HT-29 (cell line): ENCODE measurements at places on chromosomes 3 and 15.
A peak's percentile ranks its signal among the peaks of the same experiment; 100 is the strongest.

- no peak for DNase-seq
Observed at GRCh38 chr3:151226088-151226563, 23.1 kb upstream of the GPR171 start.

DNA sequence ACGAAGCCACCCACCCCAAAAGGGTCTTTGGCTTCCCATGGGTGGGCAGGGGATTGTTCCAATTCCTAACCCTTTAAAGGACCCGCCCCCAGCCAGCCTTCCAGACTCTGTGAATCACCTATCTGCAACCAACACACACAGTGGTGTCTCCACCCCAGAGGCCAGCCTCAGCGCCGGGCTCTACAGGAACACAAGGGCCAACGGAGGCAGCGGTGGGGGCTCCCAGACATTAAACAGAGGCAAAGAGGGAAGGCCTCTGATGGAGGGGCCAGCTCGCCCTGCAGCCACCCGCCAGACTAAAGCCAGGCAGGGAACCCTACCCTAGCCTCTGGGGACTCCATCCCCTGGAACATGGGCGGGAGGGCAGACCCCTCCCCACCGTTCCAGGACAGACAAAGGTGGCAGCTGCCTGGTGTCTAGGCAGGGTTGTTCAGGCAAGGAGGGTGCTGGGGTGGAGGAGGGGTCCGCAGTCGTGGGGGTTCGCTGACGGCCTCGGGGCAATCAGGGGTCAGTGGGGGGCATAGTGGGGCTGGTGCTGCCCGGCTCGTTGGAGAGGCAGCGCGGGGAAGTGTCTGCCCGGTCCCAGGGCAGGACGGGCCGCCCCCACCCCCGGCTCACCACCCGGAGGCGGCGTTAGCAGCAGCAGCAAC, 448 bp downstream of the SHISA5 start:
- DNase-seq: no peak

DNA sequence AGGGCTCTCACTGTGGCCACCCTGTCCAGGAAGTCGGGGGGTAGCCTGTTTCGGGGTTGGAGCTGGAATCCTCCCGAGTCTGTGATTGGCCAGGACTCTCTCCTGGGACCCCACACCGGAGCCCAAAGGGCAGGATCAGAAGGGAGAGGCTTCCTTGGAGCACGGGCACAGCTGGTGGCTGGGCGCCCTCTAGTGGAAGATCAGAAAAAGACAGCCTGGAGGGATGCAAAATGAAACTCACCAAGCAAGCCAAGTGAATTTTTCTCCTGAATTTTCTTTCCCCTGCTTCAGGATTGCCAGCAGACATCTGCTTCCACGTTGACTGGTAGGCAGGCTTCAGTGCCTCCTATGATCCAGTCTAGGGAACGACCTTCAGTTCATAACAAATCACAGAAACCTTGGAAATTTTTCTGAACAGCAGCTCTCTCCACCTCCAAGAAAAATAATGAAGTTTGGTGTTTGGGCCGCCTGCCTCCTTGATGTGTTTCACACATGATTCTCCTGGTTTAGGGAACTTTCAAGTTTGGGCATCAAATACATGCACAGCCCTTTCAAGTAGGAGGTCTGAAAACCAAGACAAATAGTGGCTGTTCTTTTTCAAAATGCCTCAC, 224.6 kb downstream of the VPS13C start:
- DNase-seq: peak; percentile 72

GRCh38 chr3:41129731-41130130, 69.6 kb upstream of the CTNNB1 start:
- no peak for DNase-seq

DNA sequence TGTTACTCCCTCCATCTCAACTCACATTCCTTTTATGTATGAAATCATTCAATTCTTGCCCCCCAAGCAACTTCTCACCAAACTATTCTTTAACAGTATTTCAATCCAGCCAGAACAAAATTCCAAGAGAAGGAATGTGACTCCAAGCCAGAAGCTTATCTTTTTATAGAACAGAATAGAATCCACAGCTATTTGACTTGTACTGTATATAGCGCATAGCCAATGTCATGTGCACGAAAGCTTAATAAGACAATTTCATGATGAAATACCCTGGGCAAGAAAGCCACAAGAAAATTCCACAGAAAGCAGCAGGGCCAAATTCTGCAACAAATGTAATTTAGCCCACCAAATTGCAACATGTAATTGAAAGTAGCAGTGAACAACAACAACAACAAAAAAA, 127.6 kb upstream of the UBE2E2 start:
- DNase-seq: no peak

- DNase-seq: no peak
Observed at GRCh38 chr3:13053420-13053819, 19.8 kb downstream of the IQSEC1 start.

DNA sequence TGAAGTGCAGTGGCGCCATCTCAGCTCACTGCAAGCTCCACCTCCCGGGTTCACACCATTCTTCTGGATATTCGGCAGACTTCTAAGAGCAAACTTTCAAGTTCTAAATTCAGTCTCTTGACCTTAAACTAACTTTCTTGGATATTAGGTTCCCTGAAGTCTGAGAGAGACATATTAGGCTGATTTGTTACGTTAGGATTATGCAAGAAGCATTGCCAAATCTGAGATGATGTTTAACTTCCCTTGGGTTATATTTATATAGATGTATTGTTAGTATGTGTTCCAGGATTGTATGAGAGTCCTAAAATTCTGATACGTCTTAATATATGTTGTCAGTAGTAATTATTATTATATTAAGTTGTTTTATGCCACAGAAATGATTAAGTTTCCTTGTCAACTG, 80.1 kb downstream of the SLC6A1 start:
- no peak for DNase-seq

GRCh38 chr15:55737373-55737772, 5.6 kb downstream of the PRTG start:
- DNase-seq: no peak

- no peak for DNase-seq
Observed at GRCh38 chr3:66439666-66440344, 61.0 kb downstream of the LRIG1 start.

DNA sequence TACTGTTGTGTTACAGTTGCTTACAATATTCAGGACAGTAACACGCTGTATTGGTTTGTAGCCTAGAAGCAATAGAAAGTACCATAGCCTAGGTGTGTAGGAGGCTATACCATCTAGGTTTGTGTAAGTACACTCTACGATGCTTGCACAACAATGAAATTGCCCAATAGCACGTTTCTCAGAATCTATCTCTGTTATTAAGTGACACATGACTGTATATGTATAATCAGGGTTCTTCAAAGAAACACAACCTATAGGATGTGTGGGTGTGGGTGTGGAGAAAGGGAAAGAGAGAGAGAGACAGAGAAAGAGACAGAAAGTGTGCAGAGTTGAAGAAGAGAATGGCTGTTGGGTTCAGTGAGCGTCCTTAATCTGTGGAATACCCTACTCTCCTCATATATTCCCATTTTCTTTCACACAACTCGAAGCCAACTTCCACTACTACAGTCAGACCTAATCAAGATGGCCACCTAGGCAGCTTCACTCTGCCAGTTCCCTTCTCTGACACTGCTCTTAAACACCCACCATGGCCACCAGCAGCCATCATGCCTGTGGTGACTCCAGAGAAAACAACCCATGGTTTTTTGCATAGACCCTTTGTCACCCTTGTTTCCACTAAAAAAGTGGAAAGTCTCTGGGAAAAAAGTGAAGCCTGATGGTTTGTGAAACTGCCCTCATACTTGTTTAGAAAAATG, 5.8 kb upstream of the PPP4R2 start:
- DNase-seq: no peak

DNA sequence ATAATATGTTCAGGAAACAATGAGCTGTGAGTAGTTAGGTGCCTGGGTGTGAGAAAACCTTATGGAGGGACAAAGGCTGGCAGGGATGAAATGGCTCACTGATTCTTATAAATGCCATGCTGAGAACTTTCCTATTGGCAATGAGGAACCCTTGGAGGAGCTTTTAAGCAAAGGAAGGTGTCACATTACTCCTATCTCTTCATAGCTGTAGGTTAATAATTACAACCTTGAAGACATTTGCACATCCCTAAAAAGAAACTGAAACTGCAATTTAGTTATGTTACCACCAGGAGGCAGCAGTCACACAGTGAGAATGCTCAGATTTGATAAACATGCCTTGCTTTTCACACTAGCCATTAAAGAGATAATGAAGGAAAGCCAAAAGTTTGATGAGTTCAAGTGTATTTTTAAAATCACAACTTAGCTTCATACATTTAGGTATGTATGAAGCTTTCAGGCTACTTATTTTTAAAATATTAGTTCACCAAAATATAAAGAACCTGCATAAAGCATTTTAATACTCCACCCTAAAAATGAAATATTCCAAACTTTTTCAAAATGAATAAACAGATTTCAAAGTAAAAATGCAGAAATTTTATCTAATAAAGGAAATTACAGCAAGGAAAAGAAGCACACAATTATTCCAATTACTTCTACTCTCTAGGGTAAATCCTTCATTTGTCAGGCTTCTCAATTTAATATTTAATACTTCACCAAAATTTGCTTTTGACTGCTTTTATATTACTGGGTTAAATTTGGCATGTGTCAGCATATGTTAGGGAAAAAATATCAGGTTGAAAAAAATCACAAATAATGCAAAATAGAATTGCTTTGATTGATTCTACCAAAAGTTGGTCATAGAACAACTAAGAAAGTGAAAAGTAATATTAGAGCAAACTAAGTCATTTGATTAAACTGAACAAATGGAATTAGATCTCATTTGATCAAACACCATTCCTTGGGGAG, 136.9 kb upstream of the SLC2A2 start:
- peak; percentile 64 for DNase-seq

DNA sequence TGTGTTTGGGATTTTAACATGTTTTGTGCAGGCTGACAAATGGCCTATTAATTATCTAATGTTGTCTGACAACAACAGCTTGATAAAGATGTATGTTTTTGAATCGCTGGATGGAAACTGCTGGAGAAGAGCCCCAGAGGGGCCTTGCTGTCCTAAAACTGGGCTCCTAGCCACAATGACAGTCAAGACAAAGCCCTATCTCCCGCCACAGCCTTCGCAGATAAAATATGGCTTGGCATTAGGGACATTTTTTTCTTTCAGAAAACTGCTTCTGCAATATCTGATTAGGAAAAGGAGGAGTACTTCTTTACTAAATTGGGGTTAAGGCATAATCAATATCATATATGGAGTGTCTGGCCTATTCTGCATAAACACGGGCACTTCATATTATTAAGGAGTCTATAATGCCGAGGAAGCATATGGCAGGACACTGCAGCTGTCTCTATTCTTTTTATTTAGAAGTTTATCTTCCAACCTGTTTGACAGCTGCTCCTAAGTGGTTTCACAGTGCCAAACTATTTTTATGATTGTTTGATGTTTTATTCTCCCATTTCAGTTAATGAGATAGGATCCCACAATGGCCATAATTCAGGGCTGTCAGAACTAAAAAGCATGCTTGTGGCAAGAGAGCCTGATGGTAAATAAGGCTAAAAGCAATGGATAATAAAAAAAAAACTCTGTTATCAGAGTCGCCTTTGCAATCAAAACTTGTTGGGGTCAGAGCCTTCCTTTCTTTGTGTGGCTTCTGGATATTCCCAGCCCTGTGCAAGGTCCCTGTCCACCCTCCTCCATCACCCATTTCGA, 210.1 kb downstream of the MECOM start:
- peak; percentile 48 for DNase-seq

DNA sequence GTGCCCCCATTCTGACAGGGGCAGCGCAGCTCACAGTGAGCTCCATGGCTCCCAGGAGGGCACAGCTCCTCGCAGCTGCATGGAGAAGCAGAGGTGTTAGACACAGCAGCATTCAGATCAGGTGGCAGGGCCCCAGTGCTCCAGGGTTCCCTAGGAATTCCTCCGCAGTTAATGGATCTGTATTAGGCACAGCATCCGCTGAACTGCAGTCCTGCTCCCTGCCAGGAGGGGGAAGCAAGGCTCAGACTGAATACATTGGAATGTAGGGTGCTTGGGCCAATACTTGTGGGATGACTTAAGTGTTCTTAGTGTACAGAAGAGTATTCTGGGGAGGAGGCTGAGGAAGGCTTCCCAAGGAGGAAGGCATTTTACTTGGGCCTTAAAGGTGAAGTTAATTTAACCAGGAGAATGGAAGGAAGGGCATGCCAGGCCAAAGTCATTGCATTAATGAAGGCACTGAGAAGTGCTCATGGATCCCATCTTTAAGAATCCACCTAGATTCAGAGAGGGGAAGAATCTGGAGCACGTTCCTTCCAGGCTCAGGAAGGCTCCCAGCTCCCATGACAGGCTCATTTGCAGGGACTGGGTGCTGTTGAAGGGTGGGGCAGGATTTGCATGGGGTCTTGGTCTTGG, 111.6 kb downstream of the RAB11A start:
- peak; percentile 91 for DNase-seq

DNA sequence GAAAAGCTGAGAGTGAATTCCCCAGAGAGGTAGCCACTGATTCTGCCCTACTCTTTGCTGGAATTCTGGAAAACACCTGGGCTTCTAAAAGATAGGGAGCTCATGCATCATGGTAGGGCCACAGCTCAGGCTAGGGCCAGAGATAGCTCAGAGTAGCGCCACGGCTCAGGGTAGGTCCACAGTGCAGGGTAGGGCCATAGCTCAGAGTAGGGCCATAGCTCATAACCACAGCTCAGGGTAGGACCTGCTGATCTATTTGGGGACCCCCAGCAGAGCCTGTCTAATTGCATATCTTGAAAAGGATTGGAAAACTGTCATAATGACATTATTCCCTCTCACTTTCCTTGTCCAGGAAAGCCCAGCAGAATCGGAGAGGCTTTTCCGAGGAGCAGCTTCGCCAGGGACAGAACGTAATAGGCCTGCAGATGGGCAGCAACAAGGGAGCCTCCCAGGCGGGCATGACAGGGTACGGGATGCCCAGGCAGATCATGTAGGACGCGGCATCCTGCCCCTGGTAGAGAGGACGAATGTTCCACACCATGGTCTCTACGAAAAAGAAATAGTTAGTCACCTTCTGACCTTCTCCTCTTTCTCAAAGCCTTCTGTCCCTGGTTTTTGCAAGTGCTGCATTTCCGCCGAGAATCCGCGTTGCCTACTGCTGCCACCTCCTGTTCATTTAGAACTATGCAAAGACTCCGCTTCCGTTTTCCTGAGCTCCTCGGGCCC, 14.5 kb downstream of the TAGLN3 start:
- DNase-seq: peak; percentile 88

DNA sequence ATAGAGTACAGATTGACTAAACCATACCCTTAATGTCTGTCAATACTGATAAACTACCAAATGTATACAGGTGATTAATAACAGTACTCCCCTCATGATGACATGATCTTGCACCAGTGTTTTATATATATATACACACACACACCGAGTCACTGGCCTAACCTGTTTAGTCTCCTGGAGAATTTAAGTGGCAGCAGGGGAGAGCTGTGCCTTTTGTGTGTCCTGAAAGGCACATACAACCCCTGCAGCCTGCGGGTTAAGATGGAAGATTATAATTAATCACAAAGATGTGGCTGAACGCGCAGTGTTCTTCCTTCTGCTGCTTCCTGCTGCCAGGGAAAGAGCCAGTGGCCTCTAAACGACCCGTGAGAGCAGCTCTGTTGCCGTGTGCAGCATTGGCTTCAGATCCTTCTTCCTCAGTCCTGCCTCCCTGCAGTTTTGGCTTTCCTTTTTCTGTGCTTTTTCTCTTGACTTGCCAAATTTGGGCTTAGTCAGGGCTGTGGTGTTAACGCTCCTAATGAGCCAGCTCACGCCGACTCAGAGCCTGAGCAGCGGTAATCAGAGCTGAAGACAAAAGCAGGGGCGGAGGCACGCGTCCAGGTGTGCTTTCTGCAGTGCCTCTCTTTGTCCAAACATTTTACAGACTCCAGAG, 42.5 kb upstream of the UBE3A start:
- no peak for DNase-seq

GRCh38 chr15:85518979-85519761, 138.8 kb downstream of the AKAP13 start:
- DNase-seq: no peak

- peak; percentile 37 for DNase-seq
Observed at GRCh38 chr3:98885851-98886250, 15.6 kb downstream of the DCBLD2 start.

GRCh38 chr3:113952921-113953320, 5.1 kb downstream of the ZDHHC23 start:
- no peak for DNase-seq
